ENCODE measurements at places on chromosomes 7 and 10.

- DNase-seq = no peak
These were observed 117.9 kb upstream of the STARD3NL start for GRCh38 chr7:38060116-38060515.

DNA sequence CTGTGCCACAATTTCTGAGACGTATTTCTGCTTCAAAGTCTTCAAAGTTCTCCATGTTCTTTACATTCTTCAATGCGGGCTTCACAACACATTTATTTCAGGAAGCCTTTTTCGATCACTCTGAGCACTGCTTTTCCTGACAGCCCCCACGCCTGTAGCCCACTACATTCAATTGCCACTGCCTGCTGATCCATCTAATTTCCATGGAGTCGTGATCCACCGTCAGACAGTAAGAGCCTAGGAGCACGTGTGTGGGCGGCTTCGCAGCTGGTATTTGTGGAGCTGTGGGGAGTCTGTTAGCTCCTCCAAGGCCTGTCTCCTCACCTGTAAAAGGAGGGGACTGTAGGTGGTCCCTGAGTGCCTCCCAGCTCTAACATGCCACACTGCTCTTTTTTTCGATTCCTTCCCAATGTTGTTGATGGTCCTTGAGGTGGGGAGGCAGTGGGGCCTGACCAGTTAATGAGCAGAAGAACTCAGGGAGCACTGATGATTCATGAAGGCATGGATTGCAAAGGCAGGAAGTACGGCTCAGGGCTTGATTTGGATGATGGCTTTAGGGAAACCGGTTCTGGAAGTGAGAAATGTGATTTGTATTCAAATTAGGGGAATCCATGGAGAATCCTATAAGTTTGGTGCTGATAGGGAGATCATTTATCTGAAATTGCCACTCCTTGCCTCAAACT is 401.1 kb upstream of the PODXL start:
- DNase-seq = no peak

DNA sequence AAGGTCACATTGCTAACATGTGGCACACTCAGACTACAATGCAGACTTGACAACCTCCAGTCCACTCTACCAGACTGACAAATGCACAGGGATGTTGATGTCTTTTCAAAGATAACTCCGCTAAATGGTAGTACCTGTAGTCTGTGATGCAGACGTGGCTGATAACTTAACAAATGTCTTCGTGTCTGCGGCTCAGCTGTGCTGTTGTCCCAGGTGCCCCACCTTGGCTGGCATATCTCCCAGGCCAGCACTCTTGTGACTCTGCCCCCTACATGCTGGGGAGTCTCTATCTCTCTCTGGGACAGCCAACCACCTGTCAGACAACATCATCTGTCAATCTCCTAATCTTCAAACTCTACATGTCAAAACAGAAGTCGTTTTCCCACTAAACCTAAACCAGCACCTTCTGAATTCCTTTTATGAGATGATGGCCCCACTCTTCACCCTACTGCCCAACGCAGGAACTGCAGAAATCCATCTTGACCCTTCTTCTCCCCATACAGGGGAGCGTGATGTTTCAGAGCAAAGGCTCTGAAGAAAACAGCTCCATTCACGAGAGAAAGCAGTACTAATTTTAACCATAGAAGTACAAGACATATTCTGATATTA is 156.4 kb downstream of the USP6NL start:
- no peak for DNase-seq

DNA sequence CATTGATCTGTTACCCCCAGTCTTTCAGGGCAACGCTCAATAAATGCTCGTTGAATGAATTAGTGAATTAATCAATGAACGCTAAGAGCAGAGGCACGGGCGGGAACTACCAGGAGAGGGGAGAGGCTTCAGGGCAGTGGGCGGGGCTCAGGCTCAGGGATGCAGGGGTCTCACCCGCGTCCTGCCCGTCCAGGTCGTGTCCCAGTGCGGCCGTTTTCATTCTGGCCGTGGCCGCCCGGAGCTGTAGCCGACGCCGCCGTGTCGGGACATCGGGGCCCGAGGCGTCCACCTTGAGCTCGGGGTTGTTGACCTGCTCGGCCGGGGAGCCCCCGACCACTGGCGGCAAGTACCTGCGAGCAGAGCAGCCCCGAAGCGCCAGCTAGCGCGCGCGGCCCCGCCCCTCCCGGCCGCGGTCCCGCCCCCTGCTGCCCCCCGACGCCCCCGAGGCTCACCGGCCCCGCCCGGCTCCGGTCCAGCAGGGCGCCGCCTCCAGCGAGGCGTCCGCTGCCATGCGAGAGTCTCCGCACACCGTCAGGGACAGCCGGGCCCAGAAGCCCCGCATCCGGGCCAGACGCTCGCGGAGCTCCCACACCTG is 2.8 kb upstream of the GAL3ST4 start:
- DNase-seq = peak; percentile 58

GRCh38 chr7:525740-526139 is 6.1 kb upstream of the PDGFA start:
- no peak for DNase-seq

- no peak for DNase-seq
These were observed 27.4 kb downstream of the EPDR1 start for GRCh38 chr7:37947941-37948210.

- peak; percentile 53 for DNase-seq
These were observed 33.9 kb upstream of the SLC29A3 start for GRCh38 chr10:71285180-71285545.

DNA sequence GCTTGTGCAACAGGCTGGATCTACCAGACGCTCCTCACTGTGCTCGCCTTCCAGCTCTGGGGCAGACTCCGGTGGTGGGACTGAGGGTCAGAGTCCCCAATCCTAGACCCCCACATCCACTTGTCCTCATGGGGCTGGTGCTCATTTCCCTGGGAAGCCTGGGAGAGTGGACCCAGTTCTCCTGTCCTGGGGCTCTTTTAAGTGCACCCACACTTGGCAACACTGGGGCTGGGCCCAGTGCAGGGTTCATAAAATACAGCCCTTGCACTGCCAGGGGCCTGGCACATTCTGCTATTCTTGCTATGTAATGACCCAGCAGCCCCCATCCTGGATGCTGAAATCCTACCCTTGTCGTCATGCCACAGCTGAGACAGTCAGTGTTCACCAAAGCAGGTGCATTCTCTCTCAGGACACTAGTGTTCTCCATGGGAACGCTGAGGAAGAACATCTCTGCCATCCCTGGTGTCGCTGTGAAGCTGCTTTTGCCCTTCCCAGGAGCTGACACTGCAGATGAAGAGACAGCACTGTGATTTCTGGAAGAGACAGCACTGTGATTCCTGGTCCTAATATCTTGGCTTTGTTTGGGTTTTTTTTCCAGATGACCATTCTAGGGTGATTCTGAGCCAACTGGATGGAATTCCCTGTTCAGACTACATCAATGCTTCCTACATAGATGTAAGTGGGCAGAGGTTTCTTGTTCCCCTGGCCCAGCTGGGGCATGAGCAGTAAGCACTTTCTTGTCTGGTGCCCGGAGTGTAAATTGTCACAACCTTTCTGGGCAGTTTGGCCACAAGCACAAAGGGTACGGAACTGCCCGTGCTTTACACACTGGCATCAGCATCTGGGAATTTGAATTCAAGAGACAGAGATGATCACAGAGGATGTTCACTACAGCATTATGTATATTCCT is 65.6 kb downstream of the MKI67 start:
- no peak for DNase-seq

- DNase-seq = no peak
These were observed 72.9 kb upstream of the NEBL start for GRCh38 chr10:20970044-20970443.

- DNase-seq = no peak
These were observed 14.7 kb downstream of the CCNY start for GRCh38 chr10:35351021-35351420.

GRCh38 chr7:80885757-80886156 is 33.1 kb downstream of the SEMA3C start:
- no peak for DNase-seq

GRCh38 chr7:136870866-136871487 is 2.5 kb downstream of the CHRM2 start:
- DNase-seq = no peak

DNA sequence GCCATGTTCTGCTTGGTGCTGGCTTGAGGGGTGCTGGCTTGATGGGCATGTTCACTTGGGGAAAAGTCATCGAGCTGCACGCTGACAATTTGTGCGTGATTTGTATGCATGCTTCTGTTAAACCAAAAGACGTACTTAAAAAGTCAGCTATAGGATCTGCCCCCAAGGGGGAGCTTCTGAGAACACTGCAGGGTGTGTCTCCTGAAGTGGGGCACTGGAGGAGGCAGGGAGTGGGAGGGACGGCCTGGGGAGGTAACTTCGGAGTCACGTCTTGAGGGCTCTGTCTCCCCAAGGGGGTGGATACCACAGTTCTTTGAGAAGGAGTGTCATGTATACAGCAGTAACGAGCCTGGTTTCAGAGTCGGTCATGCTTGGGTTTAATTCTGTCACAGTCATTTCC is 406.5 kb downstream of the PLXNA4 start:
- no peak for DNase-seq

- no peak for DNase-seq
These were observed 36.7 kb downstream of the IRF5 start for GRCh38 chr7:128974241-128974934.

DNA sequence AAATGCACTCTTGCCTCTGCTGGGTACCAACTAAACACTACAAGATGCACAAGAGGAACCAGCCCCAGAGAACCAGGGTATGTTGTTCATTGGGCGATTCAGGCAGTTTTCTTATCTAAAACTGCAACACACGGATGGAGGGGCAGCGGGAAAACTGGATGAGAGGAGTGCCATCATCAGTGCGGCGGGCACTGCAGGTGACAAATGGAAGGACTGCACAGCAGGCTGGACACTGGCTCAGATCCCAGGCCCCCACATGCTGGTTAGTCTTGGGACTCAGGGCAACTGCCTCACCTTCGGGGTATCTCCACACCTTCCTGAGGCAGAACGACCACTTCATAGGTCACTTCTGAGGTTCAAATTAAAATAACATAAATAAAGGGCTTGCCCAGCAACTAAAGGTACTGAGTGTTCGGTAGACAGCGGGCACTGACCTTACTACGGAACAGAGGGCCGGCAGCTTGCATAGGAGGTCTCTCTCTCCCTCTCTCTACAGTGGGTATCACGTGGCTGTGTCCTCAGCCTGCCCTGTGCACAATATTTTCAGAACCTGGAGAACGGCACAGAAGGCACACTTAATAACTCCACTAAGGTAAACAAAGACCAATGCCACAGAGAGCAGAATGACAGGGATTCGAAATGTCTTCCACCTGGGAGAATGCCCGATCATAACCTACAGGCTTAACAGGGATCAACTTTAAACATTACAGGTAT is 72.1 kb downstream of the GRB10 start:
- no peak for DNase-seq

- DNase-seq = no peak
These were observed 52.6 kb downstream of the BRI3 start for GRCh38 chr7:98334081-98334480.

DNA sequence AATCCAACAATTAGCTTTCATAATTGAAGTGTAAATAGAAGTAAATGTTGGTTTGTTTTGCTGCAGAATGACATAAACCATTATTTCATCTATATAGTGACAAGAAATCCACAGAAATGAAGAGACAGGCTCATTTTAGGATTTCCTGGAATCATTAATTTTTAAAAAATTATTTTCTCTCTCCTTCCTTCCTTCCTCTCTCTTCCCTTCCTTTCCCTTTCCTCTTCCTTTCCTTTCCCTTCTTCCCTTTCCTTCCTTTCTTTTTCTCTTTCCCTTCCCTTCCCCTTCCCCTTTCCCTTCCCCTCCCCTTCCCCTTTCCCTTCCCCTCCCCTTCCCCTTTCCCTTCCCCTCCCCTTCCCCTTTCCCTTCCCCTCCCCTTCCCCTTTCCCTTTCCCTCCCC is 51.2 kb upstream of the KMT2C start:
- no peak for DNase-seq

DNA sequence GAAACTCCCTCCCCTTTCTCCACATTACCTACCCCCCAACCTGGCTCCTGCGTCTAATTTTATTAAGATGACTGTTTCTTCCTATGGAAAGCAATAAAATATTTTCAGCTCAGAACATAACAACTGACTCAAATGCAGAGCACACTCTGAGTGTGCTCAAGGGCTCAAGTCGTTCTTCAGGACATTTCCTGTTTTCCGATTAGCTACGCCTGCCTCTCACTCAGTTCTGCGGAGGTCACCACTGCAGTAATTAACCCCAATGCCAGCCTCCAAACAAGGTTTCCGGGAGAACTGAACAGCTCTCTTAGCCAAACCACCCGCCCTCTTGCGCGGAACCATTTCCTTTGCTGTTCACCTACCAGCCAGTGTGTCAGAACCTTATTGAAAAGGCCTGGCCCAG is 19.3 kb downstream of the MYOF start:
- peak; percentile 53 for DNase-seq

- no peak for DNase-seq
These were observed 493.6 kb downstream of the GALNT17 start for GRCh38 chr7:71625545-71625944.

DNA sequence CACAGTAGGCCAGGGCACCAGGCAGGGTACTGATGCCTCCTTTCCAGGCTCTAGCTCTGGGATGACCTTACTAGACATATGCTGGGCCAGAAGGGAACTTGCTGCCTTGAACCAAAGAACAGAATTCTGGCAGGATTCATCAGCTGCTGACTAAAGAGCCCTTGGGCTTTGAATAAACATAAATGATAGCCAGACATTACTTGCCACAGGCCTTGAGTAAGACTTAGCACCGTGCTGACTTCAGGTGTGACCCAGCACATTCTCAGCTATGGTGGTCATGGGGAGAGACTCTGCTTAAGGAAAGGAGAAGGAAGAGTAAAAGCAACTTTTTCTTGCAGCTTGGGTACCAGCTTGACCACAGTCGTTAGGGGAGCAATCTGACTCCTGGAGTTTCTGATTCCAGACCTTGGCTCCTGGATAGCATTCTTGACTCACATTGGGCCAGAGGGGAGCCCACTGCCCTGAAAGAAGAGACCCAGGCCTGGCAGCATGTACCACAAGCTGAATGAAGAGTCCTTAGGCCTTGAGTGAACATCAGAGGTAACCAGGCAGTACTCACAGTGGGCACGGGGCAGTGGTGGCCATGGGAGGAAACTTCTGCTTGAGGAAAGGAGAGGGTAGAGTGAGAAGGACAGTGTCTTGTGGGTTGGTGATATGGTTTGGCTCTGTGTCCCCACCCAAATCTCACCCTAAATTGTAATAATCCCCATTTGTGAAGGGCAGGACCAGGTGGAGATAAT is 926.1 kb upstream of the SORCS1 start:
- DNase-seq = no peak

DNA sequence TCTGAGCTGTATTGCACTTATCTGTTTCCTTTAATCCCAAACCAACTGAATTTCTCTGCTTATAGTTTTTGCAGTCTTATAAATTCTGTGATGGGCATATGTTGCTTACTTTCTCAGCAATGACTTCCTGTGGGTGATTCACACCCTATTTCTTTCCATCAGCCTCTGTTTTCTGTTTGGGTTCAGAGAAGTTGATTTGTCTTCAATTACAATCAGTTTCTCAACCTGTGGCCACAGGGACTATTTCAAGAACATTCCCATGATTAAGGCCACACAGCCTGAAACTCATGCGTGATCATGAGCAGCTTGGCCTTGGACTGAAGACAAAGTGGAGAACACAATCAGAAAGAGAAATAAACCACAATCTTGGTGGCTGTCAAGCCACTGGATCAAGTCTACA is 1174.6 kb upstream of the C7orf33 start:
- DNase-seq = no peak

- no peak for DNase-seq
These were observed 5.7 kb upstream of the PON2 start for GRCh38 chr7:95440394-95441038.

Measured in activated T-cell treated with anti-CD3 and anti-CD28 coated beads, Interleukin-2, amount 50 U/mL, for 24 hours (primary cell).